ENCODE measurements at places on chromosomes 1 and 21.
A peak's percentile ranks its signal among the peaks of the same experiment; 100 is the strongest.

- DNase-seq: no peak
These were observed 6.5 kb downstream of the RD3 start for GRCh38 chr1:211485480-211485857.

GRCh38 chr1:27029517-27029916, 16.9 kb upstream of the TENT5B start:
- no peak for DNase-seq

DNA sequence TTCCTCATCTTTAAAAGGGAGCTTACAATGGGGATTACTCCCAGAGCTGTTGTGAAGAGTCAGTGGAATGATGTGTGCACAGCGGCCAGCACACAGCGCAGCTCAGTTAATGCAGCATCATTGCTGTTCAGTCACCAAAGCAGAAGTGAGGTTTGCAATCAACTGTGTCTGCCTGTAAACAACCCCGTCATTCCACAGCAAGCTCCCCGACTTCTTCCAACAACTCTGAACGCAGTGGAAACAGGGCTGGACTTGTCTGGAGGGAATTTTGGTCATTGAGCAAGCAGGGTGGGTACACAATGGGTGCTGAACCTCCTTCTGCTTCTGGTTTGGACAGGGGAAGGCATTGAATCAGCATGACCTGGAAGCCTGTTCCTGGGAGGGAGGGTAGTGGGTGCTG, 347.4 kb downstream of the PTPRU start:
- DNase-seq: no peak

DNA sequence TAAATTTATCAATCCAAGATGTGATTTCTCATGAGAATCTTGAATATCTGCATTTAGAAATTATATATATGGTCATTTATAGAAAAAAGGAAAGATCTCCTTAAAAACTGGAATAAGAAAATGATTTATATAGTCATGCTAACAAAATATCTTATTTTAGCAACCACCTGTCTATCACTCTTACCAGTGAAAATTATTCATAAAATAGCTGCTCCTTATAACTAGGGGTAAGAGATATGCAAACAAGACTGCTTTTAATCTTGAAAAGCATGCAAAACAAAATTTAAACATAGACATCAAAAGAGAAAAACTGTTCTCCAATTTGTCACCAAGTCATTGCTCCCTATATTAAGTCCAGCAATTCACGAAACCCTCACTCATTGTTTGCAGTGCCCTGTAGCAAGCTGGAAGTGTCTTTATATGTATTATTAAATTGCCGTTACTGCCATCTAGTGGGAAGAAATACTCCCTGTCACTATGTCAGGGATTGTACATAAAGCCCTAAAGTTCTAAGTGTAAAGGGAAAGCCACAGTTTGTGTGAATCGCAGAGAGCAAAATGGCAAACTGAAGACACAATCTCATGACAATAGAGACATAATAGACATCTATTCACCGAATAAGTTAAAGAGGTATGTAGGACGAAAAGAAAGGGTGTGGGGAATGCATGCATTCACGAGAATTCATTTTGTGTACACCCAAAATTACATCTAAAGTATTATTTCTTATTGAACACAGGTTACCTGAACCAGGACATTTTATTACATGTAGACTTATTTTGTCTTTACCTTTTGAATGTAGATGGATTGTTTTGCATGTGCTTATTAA, 600.5 kb downstream of the USP25 start:
- peak; percentile 50 for DNase-seq

DNA sequence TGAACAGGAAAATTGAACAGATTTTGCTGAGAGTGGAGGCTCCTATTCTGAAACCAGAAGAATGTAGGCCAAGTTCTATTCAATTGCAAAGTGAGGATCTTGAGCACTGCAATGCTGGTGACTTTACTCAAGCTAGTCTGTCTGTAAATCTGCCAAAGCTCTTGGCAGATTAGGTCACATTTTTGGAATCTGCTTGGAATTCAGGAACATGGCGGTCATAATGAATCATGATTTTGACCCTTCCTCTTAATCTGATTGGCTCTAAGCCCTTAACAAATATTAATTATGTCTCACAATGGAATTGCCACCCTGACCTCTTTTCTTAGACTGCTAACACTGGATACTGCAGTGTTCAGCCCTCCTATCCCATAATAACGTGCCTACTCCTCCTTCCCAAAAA, 7.2 kb upstream of the GNG12 start:
- DNase-seq: peak; percentile 59

- no peak for DNase-seq
These were observed 55.2 kb upstream of the KIF1B start for GRCh38 chr1:10155087-10155712.

DNA sequence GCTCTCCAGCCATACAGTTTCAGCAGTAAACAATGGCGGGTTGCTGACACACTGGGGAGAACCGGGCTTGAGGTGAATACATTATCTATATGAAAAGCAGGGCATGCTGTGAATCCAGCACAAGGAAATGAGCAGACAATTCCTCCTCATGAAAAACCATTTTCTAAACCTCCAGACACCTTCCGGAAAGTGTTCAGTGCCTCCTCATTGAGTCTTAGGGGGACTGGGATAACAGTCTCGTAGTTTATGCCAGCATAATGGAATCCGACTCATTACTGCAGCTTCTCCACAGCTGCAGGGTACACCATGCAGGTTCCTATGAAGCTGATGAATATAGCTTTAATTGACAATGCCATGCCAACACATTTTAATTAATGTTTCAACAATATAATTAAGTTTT, 284.1 kb downstream of the BACH1 start:
- no peak for DNase-seq

DNA sequence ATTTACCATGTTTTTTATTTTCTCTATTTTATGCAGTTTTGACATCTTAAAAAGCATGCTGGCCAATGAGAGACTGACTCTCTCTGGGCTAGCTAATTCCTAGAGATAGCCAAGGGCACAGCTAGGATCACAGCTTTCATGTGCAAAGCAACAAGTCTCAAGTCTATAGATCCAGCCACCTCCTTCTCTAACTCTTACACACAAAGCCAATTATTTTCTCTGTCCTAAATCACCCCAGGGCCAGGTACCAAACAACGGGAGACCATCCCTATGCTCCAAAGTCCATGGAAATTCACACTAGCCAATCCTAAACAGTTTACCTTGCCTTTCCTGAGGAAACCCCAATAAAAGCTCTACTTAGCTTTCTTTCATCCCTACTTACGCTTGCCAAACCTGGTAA, 38.0 kb downstream of the ARHGAP29 start:
- DNase-seq: no peak

DNA sequence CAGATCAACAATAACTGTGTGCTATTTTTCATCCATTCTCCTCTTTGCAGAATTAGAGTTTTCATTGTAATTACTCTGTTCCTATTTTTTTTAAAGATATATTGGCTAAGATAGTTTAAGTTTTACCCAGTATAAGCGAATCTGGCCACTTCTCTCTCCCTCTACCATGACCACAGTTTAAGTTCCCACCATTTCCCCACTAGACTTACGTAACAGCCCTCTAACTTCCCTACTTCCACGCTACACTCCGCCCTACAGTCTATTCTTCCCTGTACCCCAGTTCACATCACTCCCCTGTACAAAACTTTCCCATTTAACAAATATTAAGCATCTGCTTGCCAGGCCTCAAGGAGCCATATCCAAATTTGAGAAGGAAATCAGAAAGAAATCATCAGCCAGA, 16.5 kb downstream of the CTSK start:
- no peak for DNase-seq

DNA sequence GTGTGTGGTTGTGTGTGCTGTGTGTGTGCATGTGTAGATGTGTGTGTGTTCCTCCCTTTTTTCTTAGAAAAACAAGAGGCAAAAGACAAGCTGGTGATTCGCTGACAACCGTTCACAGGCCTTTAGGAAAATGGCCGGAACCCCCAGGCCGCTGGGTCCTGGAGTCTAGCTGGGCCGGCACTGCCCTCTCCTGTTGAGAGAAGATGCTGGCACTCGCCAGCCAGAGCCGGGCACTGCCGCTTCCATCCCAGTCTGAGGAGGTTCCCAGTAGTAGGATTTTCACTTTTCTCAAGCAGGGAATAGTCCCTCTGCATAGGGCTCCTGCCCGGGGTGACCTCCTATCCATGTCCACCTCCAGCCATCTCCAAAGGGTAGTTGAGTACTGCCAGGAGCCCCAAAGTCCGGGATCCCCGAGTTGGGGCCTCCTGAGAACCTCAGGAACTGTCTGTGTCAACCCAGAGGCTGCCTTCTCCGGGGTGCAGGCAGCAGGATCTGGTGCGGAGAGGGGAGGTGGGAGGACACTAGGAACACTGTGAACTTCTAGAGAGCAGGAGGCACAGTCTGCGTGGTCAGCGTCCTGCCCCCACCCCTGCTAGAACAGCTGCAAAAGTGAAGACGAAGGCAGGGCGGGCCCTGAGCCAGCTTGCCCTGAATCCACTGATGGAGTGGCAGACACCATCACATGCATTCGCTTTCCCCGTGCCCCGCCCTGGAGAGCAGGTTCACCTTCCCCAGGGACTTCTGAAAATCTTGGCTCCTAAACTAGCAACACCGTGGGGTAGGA, 44.1 kb upstream of the ARHGEF16 start:
- DNase-seq: peak; percentile 9

GRCh38 chr1:198212675-198213074, 55.9 kb downstream of the NEK7 start:
- no peak for DNase-seq

DNA sequence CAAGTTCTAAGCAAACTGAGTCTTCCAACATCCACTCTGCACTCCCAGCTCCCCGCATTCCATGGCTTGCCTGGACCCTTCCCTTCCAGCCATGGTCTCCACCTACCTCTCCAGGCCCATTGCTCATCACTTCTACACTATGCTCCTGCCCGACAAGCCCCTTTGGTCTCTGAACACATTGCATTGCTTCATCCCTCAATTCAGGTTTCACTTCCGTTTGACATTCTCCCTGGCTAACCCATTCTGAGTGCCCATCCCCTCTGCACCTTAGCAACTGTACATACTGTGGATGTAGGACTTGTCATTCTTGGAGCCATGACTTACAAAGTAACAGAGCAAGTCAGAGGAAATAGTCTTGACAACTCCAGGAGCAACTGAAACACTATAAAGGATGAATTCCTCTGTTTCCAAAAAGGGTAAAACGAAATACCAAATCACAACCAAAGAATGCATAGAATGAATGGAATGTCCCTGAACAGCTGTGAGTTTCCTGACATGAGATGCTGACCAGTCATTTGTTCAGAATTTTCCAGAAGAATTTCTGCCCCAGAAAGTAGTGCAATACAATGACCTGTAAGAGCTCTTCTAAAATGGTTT, 66.7 kb downstream of the KCNJ6 start:
- DNase-seq: no peak
